MCF 10A (cell line): ENCODE measurements at places on chromosomes 2 and 18. TPM values are rescaled to one million over a fixed set of nuclear protein-coding genes. Genes with fewer than 3 reads are reported as not detected.

DNA sequence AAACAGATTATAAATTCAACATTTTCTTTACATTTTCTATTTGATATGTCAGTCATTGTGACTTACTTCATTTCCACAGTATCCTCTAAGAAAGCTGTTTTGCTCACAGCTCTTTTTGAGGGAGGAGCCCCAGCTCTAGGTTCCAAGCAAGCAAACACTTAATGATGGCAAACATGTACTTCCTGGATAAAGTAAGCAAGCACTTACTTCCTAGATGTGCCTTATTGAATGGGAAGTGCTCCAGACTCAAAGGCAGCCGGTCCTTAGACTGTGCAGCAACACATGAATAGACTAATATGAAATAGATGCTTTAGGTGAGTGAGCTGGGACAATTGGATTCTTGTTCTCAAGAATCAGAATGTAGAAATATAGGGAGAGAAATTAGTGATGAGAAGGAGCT is 2149.8 kb upstream of the PIK3C3 start:
- DNase-seq = no peak

GRCh38 chr2:235365743-235366142 is 128.1 kb upstream of the AGAP1 start:
- no peak for DNase-seq

DNA sequence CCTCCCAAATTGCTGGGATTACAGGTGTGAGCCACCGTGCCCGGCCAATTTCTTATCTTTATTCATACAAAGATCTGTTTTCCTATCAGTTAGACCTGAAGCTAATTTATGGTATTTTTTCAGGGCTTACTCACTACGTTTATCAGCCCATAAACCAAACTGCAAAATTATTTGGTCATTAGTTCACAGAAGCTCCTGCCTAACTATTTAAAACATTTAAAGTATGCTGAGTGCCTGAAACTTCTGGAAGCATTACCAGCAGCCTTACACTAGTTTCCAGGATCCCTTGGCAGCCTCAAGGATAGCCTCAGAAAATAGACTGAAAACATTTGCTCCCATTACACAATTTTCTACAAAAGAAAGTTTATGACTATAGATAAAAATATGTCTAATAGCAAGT is 68.8 kb downstream of the GALNT13 start:
- DNase-seq = no peak

DNA sequence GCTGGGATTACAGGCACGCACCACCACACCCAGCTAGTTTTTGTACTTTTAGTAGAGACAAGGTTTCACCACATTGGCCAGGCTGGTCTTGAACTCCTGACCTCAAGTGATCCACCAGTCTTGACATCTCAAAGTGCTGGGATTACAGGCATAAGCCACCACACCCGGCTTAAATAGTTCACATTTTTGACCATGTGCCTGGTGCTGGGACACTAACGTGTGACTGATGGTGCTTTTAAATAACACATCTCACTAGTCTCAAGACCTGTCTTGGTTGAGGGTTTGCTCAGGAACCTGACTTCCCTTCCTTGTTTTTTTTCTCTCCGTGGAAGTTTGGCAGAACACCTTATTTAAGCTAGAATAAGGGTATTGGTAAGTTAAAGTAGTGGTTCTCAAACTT is 8.5 kb downstream of the FMNL2 start:
- DNase-seq = no peak

GRCh38 chr18:10093445-10093844 is 179.6 kb downstream of the VAPA start:
- no peak for DNase-seq

GRCh38 chr2:15074319-15074718 is 441.8 kb downstream of the LRATD1 start:
- no peak for DNase-seq

DNA sequence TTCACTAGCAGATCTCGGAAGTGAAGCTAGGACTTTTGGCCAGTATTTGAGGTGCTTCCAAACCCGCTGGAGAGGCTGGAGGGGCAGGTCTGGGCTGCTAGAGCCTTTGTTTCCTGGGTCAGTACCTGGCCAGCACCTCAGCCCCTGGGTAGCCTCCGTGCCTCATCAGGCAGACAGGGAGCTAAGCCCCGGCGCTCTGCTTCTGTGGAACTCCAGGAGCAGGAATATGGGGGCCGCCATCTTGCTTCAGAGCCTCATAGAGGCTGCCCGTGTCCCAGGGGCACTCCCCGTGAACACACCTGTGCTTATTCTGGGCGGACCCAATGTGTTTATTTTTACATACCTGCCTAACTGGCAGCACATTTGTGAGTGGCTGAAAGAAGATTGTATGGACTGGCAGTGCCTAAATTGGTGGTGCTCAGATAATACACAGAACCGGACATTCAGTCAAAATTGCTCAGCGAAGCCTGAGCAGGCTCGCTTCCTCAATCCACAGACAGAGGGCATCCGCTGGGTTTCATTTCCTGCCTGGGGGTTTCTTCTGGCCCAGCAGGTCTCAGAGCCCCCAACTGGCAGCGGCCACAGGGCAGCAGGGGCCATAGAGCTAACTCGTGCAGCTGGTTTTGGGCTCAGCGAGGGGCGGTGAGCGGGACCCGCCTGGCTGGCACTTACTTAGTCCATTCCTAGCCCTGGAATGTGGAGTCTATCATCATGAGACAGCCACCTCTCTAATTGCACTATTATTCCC is 176.8 kb upstream of the ALKAL2 start:
- no peak for DNase-seq

Gene PLCD4
- total RNA-seq = 0.40 and 0.86 TPM in 2 replicates

Gene GKN2
- total RNA-seq = not detected in 2 replicates

Gene LRRC30
- not detected in 2 replicates for total RNA-seq

Gene TMEM163
- total RNA-seq = not detected in 2 replicates

Gene GLB1L
- 4.9 and 7.5 TPM in 2 replicates for total RNA-seq

Gene CXCR1
- 0.12 TPM in 1 of 2 replicates, not detected in the other for total RNA-seq

Gene CCDC68
- total RNA-seq = 3.3 TPM in 2 replicates

Gene ME2
- total RNA-seq = 64.8 and 67.2 TPM in 2 replicates
